Amniotic stem cell (primary cell): ENCODE measurements at places on chromosomes 1 and 21.

GRCh38 chr1:114274621-114275317 lies 121.1 kb upstream of the SYT6 start:
- no peak for DNase-seq

- DNase-seq, result peak; percentile 56
Measured at GRCh38 chr1:41670217-41670957, 185.9 kb upstream of the EDN2 start.

- no peak for DNase-seq
Measured at GRCh38 chr1:59438058-59438560, 141.2 kb downstream of the FGGY start.

- DNase-seq, result no peak
Measured at GRCh38 chr1:217953922-217954321, 322.8 kb downstream of the SPATA17 start.

DNA sequence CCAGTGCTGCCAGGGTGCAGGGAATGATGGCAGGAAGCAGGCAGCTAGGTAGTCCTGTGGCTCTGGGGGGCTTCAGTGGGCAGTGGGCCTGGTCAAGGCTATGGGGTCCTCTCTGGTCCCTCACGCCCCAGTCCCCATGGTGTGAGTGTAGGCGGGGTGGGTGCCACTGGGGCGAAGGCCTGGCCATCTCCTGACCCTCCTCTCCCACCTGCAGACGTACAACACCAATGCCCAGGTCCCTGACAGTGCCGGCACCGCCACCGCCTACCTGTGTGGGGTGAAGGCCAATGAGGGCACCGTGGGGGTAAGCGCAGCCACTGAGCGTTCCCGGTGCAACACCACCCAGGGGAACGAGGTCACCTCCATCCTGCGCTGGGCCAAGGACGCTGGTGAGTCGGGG lies 53.7 kb downstream of the ALPL start:
- no peak for DNase-seq

DNA sequence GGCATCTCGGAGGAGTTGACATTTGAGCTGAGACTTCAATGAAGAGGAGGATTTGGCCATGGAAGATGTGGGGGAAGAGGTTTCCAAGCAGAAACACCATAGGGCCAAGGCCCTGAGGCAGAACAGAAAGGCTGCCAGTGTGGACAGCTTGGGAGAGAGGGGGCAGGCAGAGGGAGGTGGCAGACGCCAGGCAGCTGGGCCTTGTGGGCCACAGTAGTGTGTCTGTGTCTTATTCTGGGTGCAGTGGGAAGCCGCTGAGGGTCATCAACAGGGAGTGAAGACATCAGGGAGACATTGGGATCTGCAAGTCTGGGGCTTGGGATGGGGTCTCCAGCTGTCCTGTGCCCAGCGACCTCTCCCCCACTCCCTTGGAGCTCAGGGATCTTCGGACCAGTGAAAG lies 96.8 kb downstream of the LACTBL1 start:
- no peak for DNase-seq

DNA sequence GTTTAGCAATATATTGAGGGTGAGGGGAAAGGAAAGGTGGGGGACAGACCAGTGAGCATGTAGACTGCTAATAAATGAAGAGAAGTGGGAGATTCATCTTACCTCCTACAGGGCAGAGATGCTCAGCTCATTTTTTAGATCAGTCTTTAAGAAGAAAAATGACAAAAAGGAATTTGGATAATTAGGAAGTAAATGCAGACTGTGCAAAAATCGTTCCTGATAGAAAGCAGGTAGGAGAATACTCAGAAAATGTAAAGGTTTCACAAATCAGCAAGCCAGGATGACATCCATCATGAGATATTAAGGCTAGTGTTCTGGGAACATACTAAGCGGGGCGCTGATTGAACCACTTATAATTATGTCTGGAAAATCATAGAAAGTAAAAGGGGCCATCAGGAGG lies 106.3 kb downstream of the RNF220 start:
- DNase-seq, result no peak

- no peak for DNase-seq
Measured at GRCh38 chr21:46424621-46425020, 34.1 kb upstream of the DIP2A start.

GRCh38 chr1:47024141-47024801 lies 802 bp downstream of the CYP4X1 start:
- no peak for DNase-seq

DNA sequence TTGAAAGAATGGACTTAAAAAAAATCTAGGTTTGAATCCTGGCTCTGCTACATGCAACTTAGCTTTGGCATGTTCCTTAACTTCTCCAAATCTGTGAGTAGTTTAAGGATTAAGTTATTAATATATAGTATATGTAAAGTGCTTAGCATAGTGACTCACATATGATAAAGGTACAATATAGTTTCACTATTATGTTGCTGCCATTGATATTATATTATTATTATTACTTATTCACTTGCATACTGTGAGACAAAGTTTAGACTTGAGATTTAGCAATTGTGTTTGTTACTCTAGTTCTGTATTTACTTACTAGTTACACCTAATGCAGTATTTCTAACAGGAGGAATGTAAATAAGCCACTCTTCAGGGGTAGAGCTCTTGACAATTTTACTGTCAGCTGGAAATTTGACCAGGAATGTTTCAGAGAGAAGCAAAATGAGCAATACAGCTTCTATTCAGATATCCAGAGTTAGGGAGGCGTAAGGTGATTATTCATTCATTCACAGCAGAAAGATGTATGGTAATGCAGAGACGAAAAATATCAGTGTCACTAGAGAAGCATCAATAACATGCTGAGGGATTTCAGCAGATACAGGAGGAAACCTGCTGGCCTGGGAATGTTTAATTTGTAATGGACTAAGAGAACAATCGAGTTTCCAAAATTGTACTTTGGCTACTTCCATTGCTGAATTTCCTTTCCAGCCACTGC lies 25.5 kb downstream of the RGS7 start:
- no peak for DNase-seq

DNA sequence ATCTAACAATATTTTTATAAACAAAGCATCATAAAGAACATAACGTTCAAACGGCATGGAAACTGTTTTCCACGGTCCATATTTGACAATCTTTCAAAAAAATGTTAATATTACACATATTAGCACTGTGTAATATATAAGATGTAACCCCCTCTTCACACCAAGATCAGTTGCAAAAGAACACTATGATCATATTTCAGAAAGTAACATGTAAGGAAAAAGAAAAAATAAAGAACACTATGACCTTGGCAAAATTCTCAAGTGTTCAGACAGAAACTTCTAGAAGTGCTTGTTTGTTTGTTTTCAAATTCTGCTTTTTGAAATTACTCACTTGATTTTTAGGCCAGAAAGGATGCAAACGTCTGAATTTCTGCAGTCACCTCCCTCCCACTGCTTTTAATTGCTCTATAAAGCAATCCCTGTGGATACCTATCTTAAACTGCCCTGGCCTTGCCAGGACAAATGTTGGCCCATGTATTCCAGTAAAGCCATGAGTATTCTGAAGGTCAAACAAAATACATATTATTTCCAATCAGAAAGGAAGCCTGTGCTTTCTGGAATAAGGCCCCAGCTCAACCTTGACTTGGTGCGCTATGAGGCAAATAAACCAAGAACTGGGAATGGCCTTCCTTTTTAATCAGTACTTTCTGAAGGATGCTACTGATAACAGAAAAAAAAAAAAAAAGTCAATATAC lies 68.6 kb downstream of the TGFBR3 start:
- DNase-seq, result no peak

DNA sequence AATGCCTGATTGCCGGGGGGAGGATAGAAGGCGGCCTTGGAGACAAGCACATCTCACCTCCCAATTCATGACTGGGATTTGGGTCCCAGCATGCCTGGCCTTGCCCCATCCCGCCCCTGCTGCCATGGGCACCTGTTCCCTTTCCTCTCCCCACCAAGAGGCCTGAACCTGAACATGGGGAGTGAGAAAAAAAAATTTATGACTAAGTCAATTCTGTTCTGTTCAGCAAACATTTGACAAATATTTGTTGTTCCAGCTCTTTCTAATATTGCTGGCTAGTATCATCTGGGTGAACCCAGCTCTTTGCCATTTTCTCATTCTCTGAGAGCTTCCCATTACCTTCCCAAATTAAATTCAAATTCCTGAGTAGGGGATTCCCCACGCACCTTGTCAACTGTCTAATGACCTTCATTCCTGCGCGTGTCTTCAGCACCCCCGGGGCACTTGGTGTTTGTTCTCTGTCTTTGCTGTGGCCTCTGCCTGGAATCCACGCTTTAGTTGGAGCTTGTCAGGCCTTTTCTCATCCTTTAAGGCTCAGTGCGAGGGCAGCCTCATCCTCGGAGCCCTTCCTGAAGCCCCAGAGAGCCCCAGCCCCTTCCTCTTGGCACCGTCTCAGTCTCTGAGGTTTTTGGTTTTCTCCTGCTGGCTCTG lies 42.8 kb downstream of the ARHGEF10L start:
- DNase-seq, result no peak

DNA sequence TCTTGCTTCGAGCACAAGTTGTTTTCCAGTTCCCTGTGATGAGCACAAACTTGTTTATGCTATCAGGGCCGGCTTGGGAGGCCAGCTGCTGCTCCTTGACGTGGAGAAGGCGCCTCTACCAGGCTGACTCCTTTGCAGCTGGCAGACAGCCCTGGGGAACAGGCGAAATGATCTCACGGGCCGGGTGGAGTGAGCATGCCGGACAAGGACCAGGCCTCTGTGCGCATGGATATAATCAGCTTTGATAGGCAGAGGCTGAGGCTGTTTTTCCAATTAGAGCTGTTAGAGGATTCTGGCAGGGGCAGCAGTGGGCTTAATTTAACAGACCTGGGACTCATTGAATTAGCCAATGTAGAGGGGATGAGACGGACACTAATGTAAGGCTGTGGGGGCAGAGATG lies 38.9 kb downstream of the FAM163A start:
- no peak for DNase-seq

DNA sequence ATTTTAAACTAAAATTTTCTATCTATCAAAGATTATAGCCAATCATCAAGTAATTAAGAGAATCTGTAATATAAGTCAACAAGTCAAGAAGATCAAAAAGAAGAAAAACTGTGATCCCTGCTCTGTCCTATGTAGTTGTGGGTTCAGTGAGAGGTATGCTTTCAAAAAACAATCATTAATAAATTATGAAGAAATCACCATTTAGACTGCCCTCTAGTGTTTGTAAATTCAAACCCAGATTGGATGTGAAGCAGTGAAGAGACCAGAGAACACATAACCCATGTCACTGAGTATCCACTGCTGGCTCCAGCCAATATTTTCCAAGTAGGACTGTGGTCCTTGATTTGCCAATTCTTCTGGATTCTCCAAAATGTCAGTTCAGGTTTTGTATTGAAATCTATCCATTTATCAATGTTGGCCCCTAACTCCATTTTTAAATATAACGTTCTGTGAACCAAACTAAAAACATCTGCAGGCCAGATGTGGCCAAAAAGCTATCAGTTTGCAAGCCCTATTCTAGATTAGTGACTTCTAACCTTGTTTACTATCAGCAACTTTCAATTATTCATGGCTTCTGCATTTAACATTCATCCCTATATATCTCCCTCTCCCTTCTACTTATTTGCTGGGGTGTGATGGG lies 467.5 kb upstream of the CXADR start:
- no peak for DNase-seq

DNA sequence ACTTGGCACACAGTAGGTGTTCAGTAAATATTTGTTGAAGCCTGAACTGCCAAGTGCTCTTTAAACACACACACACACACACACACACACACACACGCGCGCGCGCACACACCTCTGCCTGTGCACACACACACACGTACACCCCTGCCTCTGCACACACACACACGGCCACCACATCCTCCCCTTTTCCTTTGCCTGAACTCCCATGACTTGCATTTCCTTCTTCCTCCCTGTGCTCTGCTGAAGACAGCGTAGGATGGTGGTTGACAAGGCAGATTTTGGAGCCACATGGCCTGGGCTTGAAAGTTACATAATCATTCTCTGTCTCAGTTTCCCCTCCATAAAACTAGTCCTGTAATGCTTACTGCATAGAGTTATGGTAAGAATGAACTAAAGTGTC lies 712.3 kb downstream of the PTPRU start:
- no peak for DNase-seq

GRCh38 chr1:116933606-116934515 lies 24.1 kb downstream of the PTGFRN start:
- no peak for DNase-seq

GRCh38 chr21:26490771-26491170 lies 82.3 kb downstream of the CYYR1 start:
- no peak for DNase-seq

DNA sequence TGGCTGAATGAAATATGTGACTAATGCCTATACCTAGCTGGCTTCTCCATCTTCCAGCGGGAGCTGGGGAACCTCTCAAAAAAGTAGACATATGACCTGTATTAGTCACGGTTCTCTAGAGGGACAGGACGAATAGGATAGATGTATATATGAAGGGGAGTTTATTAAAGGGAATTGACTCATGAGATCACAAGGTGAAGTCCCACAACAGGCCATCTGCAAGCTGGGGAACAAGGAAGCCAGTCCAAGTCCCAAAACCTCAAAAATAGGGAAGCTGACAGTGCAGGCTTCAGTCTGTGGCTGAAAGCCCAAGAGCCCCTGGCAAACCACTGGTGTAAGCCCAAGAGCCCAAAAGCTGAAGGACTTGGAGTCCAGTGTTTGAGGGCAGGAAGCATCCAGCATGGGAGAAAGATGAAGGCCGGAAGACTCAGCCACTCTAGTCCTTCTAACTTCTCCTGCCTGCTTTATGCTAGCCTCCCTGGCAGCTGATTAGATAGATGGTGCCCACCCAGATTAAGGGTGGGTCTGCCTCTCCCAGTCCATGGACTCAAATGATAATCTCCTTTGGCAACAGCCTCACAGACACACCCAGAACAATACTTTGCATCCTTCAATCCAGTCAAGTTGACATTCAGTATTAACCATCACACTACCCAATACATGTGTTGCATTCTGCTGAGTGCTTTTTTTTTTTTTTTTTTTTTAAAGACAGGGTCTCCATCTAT lies 19.6 kb downstream of the OLIG1 start:
- no peak for DNase-seq

GRCh38 chr1:205626216-205626615 lies 5.6 kb downstream of the ELK4 start:
- no peak for DNase-seq

DNA sequence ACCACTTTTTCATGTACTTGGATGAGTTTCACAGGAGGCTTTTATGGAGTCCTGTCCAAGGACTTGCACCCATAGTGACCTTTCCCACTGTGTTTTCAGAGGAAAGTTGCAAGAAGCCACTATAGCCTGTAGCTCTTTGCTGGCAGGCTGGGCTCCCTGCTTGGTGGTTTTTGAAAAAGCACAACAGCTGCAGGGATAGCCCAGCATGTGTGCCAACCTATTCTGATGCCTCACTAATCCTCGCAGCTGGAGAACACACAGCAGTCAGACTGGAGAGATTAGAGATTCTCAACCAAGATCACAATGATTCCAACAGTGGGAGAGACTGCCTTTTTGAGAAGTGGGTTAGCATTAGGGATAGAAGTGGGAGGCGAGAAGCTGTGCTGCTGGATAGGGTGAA lies 24.1 kb upstream of the ARHGEF11 start:
- no peak for DNase-seq

- no peak for DNase-seq
Measured at GRCh38 chr1:47196622-47197021, 6.8 kb upstream of the PDZK1IP1 start.

- DNase-seq, result no peak
Measured at GRCh38 chr1:8035289-8035688, 9.2 kb upstream of the ERRFI1 start.
